Epithelial cell of alveolus of lung (primary cell): ENCODE measurements at places on chromosomes 2 and 18. TPM values are rescaled to one million over a fixed set of nuclear protein-coding genes. Genes with fewer than 3 reads are reported as not detected.

Gene SCYGR4
- total RNA-seq, result not detected in 2 replicates

Gene CDKL4
- total RNA-seq, result 0.32 TPM in 1 of 2 replicates, not detected in the other

Gene HNMT
- 36.8 and 39.8 TPM in 2 replicates for total RNA-seq

Gene ANKRD30BL
- total RNA-seq, result not detected in 2 replicates

Gene GATA6
- 27.4 and 38.5 TPM in 2 replicates for total RNA-seq

Gene PCARE
- total RNA-seq, result not detected in 2 replicates

Gene APLF
- 2.6 and 2.8 TPM in 2 replicates for total RNA-seq

Gene MDH1B
- 0.26 and 1.3 TPM in 2 replicates for total RNA-seq

Gene SFT2D3
- total RNA-seq, result 4.8 and 8.5 TPM in 2 replicates

Gene MOGAT1
- total RNA-seq, result not detected in 2 replicates

Gene STAMBP
- 32.3 and 39.3 TPM in 2 replicates for total RNA-seq

Gene BOLL
- 0.08 TPM in 1 of 2 replicates, not detected in the other for total RNA-seq

Gene GREB1
- total RNA-seq, result 0.13 and 1.4 TPM in 2 replicates

Gene GAREM2
- 1.6 and 1.9 TPM in 2 replicates for total RNA-seq

Gene C2orf78
- total RNA-seq, result not detected in 2 replicates

Gene CDH7
- total RNA-seq, result not detected in 2 replicates

Gene ST8SIA3
- total RNA-seq, result not detected in 2 replicates
